Stimulated activated CD8-positive, alpha-beta memory T cell treated with anti-CD3 and anti-CD28 coated beads, Interleukin-15, amount 100 ng/mL, for 24 hours (primary cell): ENCODE measurements at places on chromosomes 2 and 18.

GRCh38 chr2:146908776-146909175 is 936.1 kb upstream of the ACVR2A start:
- DNase-seq, result no peak

- DNase-seq, result no peak
These were observed 334.7 kb upstream of the ZEB2 start for GRCh38 chr2:144854596-144854995.

- no peak for DNase-seq
These were observed 36.0 kb downstream of the RMC1 start for GRCh38 chr18:23539296-23539695.

GRCh38 chr2:18208956-18209355 is 330.5 kb downstream of the KCNS3 start:
- no peak for DNase-seq

GRCh38 chr2:3413697-3414096 is 34.2 kb downstream of the TRAPPC12 start:
- DNase-seq, result no peak

GRCh38 chr2:236156095-236156859 is 11.9 kb downstream of the GBX2 start:
- no peak for DNase-seq

DNA sequence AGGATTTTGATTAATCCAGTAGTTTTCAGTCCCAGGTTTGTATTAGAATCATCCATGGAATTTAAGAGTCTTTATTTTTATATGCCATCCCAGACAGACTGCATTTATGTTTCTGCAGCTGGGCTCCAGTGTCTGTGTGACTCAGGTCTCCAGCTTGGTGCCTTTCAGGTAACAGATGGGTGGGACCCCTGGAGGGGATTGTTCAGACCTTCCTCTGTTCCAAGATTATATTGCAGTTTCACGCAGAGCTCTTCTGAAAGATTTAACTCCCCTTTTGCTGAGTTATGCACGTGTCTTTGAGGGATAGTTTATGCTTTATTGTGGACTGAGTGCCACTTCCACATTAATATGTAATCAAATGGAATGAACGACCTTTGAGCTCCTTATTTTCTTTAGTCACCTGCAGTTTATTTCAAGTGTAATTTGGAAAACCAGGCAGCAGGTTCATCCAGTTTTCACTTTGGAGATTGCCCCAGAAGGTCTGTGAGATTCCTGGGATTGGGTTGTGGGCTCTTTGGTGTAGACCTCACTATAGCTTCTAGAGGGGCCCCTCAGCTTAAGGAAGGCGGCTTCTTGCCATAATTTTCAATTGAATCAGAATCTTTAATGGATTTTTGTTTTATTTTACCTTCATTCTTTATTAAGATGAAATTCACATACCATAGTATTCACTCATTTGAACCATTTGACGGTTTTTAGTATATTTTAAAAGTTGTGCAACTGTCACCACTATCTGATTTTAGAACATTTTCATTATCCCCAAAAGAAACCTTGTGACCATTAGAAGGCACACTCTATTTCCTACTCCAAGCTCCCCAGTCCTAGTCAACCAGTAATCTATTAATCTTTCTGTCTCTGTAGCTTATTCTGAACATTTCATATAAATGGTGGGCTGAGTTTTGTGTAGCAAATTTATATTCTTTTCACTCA is 135.0 kb downstream of the WDSUB1 start:
- no peak for DNase-seq

- no peak for DNase-seq
These were observed 38.8 kb downstream of the CABYR start for GRCh38 chr18:24177499-24178133.

DNA sequence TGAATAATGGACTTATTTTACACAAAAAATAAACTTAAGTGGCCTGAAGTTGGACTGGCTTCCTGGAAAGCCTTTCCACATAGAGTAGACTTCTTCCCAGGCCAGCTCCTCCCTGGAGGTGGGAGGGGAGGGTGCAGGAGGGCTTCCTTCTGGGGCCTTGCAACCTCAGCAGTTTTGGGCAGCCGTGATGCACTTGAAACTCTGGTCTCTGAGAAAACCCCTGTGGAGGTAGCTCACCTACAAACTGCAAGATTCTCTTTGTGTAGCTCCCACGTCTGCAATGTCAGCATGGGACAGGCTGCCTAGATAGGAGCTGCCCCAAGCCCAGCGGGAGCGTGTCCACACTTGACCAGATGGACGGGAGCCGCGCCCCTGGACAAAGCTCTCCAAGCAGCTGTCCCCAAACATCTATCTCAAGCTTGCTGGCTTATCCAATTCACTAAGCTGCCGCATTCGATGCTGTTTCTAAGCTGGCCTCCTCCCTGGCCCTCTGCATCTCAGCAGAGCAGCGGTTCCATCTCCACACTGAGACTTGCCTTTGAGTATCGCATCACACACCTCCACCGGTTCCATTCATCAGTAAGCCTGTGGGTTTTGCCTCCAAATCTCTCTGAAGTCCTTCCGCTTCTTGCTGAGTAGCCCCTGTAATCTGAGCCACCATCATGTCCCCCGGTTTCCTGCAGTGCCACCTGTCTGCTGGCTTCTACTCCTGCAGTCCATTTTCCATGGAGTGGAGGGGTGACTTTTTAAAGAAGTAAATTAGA is 1.6 kb upstream of the LPIN1 start:
- DNase-seq, result no peak

GRCh38 chr2:118495290-118495689 is 352.2 kb downstream of the EN1 start:
- no peak for DNase-seq

DNA sequence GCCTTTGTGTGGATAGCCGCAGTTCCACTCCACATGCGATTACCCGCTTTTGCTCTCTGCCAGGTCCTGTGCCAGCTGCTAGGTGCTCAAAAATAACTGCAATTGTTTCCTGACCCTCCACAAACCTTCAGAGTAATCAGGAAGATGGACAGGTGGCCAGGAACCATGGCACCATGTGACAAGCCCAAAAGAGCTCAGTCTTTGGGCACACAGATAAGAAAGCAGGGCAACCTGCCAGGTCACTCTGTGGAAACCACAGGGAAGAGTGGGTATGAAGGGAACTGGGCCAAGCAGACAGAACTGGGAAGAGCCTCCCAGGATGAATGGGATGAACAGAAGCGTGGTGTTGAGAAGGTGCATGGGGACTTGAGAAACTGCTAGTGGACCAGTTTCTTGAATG is 79.4 kb upstream of the AGAP1 start:
- DNase-seq, result no peak

- no peak for DNase-seq
These were observed 77.8 kb upstream of the EHBP1 start for GRCh38 chr2:62627667-62628066.

DNA sequence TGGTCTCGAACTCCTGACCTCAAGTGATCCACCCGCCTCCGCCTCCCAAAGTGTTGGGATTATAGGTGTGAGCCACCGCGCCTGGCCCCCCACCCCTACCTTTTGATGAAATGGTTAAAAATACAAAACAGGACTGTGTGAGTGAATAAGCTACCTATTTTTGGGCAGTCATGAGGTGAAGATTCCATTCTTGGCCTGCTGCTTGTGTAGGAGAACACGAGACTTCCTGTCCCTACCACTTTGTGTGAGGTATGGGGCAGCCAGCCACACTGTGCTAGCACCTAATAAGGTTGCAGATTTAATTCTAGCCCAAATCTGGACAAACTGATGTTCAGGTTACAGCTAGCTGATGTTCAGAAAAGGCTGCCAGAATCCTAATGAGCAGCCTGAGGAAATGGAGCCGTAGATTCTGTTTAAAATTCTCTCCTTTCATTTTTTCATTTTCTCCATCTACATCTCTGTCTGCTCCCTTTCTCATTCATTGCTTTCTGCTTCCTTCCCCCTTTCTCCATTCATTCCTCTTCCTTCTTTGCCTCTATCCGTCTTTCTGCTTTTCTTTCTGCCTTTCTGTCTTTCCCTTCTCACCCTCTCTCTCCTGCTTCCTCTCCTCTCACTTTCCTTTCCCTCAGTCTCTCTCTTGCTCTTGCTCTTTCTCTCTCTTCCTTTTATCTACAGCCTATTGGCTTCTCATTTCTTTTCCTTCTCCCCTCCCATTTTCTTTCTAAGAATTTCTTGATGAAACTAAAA is 4.6 kb upstream of the LTBP1 start:
- DNase-seq, result no peak

- no peak for DNase-seq
These were observed 182.7 kb downstream of the ANAPC1 start for GRCh38 chr2:111701266-111701665.

GRCh38 chr2:54673501-54673998 is 49.9 kb upstream of the EML6 start:
- no peak for DNase-seq

GRCh38 chr18:26809346-26809745 is 56.2 kb downstream of the AQP4 start:
- DNase-seq, result no peak

- no peak for DNase-seq
These were observed 337.8 kb upstream of the CDH2 start for GRCh38 chr18:28514699-28515098.

- DNase-seq, result no peak
These were observed 358.3 kb downstream of the ZNF521 start for GRCh38 chr18:24993628-24994027.

DNA sequence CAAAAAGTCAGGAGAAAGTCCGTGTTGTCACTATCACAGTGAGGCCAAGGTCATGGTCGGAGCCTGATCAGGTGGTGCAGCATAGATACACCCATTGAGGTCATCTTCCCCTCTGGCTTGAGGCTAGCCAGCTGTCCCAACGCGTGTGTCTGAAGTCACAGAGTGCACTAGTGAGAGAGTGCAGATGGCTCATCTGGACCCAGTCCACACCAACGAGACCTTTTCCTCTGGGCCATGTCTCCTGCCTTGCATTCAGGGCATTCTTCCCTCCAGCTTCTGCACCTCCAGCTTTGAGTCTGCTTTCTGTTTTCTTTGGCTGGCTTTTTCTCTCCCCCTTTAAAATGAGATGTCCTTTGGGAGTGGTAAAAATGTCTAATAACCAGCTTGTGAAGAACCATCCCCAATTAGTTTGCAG is 146.9 kb downstream of the TDRD15 start:
- DNase-seq, result no peak

GRCh38 chr2:241850544-241851324 is 8.0 kb downstream of the PDCD1 start:
- no peak for DNase-seq
